Hair follicular keratinocyte (primary cell): ENCODE measurements at places on chromosomes 5 and 9. TPM values are rescaled to one million over a fixed set of nuclear protein-coding genes. Genes with fewer than 3 reads are reported as not detected.

The NDUFA8 gene
- 49.7 and 70.2 TPM in 2 replicates for total RNA-seq

The CDC14B gene
- 5.8 and 10.2 TPM in 2 replicates for total RNA-seq

The GRIN1 gene
- 0.04 and 0.23 TPM in 2 replicates for total RNA-seq

The CAVIN4 gene
- under 0.01 and 0.08 TPM in 2 replicates for total RNA-seq

The FOXE1 gene
- total RNA-seq, result 12.4 and 16.9 TPM in 2 replicates

The ADRB2 gene
- 10.6 and 11.9 TPM in 2 replicates for total RNA-seq

The GLDC gene
- total RNA-seq, result 0.94 and 11.5 TPM in 2 replicates

The POU5F2 gene
- 0.04 and 0.08 TPM in 2 replicates for total RNA-seq

The PCDHGA4 gene
- total RNA-seq, result 0.08 and 0.15 TPM in 2 replicates

The OR1Q1 gene
- not detected in 2 replicates for total RNA-seq

The SLC36A3 gene
- total RNA-seq, result not detected in 2 replicates

The NR2F1-AS1 gene
- 0.11 TPM in 1 of 2 replicates, not detected in the other for total RNA-seq

The CMYA5 gene
- under 0.01 TPM in 1 of 2 replicates, not detected in the other for total RNA-seq

The GRXCR2 gene
- total RNA-seq, result not detected in 2 replicates

The LYSMD3 gene
- total RNA-seq, result 9.6 and 10.4 TPM in 2 replicates

The PCDHAC2 gene
- 1.1 and 1.3 TPM in 2 replicates for total RNA-seq

The DRD1 gene
- not detected in 2 replicates for total RNA-seq

The SMIM33 gene
- not detected in 2 replicates for total RNA-seq

The SLC1A3 gene
- total RNA-seq, result 10.5 and 12.2 TPM in 2 replicates

The IL17B gene
- not detected in 2 replicates for total RNA-seq

The EIF4E1B gene
- not detected in 2 replicates for total RNA-seq

The PLAC8L1 gene
- total RNA-seq, result 0.23 TPM in 1 of 2 replicates, not detected in the other

The LRRC14B gene
- not detected in 2 replicates for total RNA-seq

The FGF18 gene
- total RNA-seq, result not detected in 2 replicates

The SLC6A19 gene
- total RNA-seq, result not detected in 2 replicates

The PRELID2 gene
- 6.5 and 6.6 TPM in 2 replicates for total RNA-seq

The LCN10 gene
- not detected in 2 replicates for total RNA-seq

The OR2K2 gene
- not detected in 2 replicates for total RNA-seq

The TRAF1 gene
- 0.38 and 1.4 TPM in 2 replicates for total RNA-seq

The C9orf153 gene
- total RNA-seq, result not detected in 2 replicates

The C9orf57 gene
- total RNA-seq, result not detected in 2 replicates

The LPAR1 gene
- total RNA-seq, result 21.4 and 29.0 TPM in 2 replicates

The KDM3B gene
- total RNA-seq, result 25.9 and 26.1 TPM in 2 replicates

The PIP5KL1 gene
- 10.2 and 21.9 TPM in 2 replicates for total RNA-seq
